ENCODE measurements at places on chromosomes 11 and 22. TPM values are rescaled to one million over a fixed set of nuclear protein-coding genes. Genes with fewer than 3 reads are reported as not detected.

The GPR83 gene
- total RNA-seq = 0.41 TPM

The TEAD1 gene
- 105 TPM for total RNA-seq

The TSPAN32 gene
- total RNA-seq = 7.0 TPM

The IRAG1 gene
- total RNA-seq = 11.2 TPM

The OR10A2 gene
- total RNA-seq = not detected

The PLET1 gene
- total RNA-seq = not detected

The OR6T1 gene
- not detected for total RNA-seq

The PATL1 gene
- total RNA-seq = 10.0 TPM

The SERPING1 gene
- total RNA-seq = 53.5 TPM

The OTOG gene
- 0.23 TPM for total RNA-seq

The TMEM126B gene
- 34.4 TPM for total RNA-seq

The OR10G4 gene
- total RNA-seq = not detected

The RIC3 gene
- 11.2 TPM for total RNA-seq

The NCR3LG1 gene
- total RNA-seq = 1.8 TPM

The RNH1 gene
- total RNA-seq = 143 TPM

The INS gene
- 0.35 TPM for total RNA-seq

The TEX12 gene
- total RNA-seq = 1.3 TPM

The UPK2 gene
- total RNA-seq = 7.9 TPM

The APOBEC3H gene
- 0.18 TPM for total RNA-seq

The MUS81 gene
- 53.4 TPM for total RNA-seq

The SCGB2A2 gene
- total RNA-seq = not detected

The DEFB131B gene
- total RNA-seq = not detected

The DUSP8 gene
- total RNA-seq = 4.3 TPM

The ANO9 gene
- total RNA-seq = 12.8 TPM

The PRRG4 gene
- 4.0 TPM for total RNA-seq

The GGT5 gene
- 12.1 TPM for total RNA-seq

The TUBGCP6 gene
- 55.9 TPM for total RNA-seq

The PIH1D2 gene
- 3.9 TPM for total RNA-seq

The NRXN2 gene
- 33.2 TPM for total RNA-seq

The ACRV1 gene
- not detected for total RNA-seq

The GNAZ gene
- total RNA-seq = 4.9 TPM

The OR52N4 gene
- not detected for total RNA-seq

The PRMT3 gene
- 24.0 TPM for total RNA-seq

The OR51A7 gene
- total RNA-seq = not detected

The CD82 gene
- 32.6 TPM for total RNA-seq

The OR4C16 gene
- not detected for total RNA-seq

The GAL gene
- not detected for total RNA-seq

The YPEL4 gene
- 1.9 TPM for total RNA-seq

The MLC1 gene
- total RNA-seq = 3.0 TPM

The SYCE3 gene
- 0.58 TPM for total RNA-seq

The GP1BB gene
- 16.9 TPM for total RNA-seq

Data from metanephros (tissue), 2 donors.